CD4-positive, alpha-beta memory T cell (primary cell): ENCODE measurements at places on chromosomes 5 and 9.

- no peak for DNase-seq
Observed at GRCh38 chr9:127522727-127523126, 71.4 kb downstream of the LRSAM1 start.

DNA sequence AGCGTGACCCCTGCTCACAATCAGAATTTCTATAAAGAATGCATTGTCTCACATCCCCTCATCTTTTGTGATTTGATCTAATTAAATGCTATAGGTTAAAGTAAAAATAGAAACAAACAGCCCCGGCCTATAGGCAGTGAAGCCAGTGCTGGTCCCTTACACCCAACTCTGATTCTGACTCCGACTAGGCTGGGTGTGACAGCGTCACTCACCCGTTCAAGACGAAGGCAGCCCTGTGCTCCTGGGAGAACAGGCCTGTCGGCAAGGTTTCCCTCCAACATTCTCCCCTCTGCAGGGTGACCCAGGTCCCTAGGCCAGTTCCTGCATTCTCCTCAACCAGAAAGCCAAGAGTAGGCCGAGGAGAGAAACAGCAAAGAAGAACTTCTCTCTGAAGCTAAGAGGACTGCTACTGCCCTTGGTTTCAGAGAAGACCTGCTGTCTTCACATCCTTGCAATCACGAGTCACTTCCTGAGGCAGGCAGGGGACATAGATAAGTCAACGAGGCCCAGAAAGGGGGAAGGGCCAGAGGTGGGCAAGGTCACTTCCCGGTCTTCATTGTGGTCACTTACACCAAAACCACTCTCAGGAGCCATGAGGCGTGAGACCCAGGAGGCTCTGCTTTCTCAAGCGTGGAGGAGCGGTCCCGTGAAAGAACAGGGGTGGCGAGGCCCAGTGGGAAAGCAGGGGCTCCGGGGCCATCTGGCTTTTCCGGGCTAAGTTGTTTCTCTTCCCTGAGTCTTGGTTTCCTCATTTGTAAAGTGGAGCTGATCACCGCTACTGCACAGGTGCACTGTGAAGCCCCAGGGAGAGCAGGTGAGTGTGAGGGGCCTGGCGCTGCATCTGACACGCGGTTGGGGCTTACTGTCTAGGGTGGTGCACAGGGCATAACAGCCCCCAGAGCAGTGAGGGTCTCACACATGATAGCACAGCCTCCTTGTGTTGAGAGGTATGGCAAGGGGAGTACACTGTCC, 200.8 kb downstream of the CRB2 start:
- no peak for DNase-seq

DNA sequence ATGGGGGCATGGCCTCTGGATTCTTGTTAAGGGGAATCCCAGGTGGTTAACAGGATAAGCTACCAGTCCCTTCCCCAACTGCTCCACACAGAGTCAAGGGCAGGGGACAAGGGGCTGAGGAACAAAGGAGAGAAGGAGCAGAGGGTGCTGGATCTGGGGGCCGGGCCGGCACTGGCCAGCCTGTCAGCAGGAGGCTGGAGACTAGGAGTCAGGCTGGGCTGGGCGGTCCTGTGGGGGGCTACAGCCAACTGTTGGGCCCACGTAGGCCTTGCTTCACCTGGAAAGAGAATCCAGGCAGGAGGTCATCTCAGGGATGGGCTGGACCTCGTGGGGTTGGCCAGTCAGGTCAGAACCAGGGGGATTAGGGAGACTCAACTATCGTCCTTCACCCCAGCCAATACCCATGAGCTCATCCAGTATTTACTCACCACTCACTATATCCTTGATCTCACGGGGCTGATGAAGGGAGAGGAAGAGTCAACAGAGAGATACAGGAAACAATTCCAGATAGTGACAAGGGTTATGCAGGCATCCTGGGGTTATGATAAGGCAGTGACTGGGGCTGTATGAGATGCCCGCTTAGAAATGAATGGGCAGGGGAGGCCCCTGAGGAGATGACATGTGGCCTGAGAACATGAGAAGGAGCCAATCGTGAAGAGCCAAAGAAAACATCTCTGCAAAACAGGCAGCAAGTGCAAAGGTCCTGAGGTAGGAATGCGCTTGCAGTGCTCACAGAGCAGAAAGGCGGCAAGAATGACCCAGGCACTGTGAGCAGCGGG, 47.9 kb upstream of the SLC25A51 start:
- DNase-seq = no peak

DNA sequence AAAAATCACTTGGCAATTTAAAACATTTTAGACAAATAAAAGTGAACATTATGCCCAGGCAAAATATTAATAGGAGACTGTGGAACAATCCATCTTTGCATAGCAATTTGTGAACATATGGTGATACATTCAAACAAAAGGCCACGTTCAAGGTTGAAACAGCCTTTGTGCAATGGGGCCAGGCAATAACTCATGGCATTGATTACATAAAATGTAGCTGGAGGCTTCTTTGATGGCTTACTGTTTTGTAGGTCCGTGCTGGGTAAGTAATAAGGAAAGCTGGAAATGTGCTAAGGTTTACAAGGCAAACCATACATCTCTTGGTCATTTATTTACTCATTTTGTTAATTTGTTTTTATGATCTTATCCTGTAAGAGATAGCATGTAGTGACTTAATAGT, 651.8 kb downstream of the KCTD16 start:
- no peak for DNase-seq

- no peak for DNase-seq
Observed at GRCh38 chr5:161286066-161286655, 260.4 kb downstream of the GABRB2 start.

DNA sequence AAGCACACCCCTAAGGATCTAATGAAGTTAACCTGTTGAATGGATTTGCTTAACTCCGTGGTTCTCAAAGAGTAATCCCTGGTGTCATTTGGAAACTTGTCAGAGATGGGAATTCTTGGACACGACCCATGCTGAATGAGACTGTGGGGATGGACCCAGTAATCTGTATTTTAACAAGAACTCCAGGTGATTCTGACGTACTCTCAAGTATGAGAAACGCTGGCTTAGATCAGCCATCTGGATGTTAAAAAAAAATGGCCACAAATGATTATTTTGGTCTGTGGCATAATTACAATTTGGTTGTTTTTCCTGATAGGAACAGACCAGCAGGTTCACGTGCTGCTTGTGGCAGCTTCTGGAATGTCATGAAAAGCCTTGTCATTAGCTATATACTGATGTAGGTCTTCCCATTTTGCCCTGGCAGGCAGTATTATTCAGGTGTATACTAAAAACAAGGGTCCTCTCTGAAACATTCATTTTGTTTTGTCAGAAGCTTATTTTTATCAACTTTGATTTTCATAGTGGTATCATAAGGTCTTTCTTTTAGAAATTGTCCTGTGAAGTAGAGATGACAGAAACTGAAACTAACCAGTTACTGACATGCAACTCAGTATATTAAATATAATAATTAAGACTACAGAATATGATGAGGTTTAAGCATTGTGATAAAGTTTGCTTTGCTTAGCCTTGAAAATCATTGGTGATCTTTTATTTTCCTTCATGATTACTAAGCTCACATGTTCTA, 15.4 kb downstream of the CPEB4 start:
- no peak for DNase-seq
